GOT3 (cell line): ENCODE measurements at places on chromosomes 6 and 20.

- DNase-seq, result no peak
Measured at GRCh38 chr6:16474772-16475493, 236.5 kb downstream of the GMPR start.

- DNase-seq, result no peak
Measured at GRCh38 chr6:47700053-47700452, 1.7 kb downstream of the ADGRF4 start.

DNA sequence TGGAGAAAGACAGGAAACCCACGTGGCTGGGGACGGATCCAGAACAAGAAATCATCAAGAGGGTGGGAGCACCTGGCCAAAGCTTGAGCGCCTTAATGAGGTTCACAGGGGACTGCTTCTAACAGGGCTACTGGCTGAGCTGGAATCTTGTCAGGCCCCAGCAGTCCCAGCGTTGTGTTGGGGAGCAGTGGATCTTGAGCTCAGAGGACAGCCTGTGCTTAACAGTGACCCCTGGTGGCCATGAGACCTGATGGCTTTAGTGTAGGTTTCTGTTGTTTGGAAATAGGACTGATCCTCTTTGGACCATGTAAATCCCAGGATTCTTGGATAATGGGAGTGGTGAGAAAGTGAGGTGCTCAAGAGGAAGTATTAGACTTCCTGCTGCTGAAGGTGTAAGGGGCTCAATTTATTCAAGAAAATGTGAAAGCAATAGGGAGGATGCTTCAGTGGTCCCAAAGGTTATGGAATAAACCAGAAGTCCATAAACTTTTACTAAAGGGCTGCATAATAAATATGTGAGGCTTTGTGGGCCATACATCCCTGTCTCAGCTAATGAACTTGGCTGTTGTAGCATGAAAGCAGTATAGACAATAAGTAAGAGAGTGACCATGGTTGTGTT lies 216.2 kb downstream of the NFATC2 start:
- no peak for DNase-seq

DNA sequence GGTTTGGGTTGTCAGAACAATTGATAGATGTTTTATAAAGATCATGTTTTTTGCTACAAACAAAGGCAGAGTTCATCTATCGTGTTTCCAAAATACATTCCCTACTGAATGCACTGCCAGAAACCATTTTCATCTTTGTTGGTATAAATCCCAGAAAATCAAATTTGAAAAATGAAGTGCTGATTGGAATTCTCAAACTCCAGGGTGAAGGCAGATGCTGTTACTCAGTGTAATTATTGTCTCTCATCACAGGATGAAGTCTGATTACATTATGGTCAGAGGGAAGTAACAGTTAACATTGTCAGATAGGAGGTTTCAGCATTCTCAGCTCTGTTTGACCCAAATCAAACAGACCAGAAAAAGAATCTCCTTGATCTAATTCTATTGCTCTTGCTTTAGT lies 198.4 kb upstream of the KCNK16 start:
- DNase-seq, result no peak

DNA sequence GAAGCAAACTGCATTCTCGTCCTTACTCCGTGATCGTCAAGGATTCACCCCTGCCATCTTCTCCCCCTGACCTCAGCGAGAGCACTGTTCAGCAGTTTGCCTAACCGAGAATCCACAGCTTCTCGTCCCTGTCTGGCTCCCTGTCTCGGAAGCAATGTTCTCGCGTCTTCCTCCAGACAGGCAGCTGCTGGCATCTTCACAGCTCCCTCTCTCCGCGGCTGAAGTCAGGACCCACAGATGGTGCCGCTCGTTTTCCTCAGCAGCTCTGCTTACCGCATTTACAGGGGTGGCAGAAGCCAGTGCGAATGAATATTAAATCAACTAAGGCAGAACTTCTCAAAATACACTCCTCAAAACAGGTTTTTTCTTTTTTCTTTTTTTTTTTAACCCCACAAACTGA lies 18.9 kb upstream of the SLC22A2 start:
- no peak for DNase-seq

GRCh38 chr6:31767096-31767645 lies 4.7 kb downstream of the SAPCD1 start:
- DNase-seq, result no peak

DNA sequence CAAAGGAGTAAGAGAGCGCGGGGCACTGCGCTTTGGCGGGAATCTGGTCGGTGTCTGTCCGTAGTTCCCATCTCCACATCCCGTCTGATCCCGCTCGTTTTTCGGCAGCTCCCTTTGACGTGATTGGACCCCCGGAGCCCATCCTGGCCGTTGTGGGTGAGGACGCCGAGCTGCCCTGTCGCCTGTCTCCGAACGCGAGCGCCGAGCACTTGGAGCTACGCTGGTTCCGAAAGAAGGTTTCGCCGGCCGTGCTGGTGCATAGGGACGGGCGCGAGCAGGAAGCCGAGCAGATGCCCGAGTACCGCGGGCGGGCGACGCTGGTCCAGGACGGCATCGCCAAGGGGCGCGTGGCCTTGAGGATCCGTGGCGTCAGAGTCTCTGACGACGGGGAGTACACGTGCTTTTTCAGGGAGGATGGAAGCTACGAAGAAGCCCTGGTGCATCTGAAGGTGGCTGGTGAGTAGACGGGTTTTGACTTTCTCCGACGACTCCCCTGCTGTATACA lies 1.4 kb downstream of the BTN1A1 start:
- no peak for DNase-seq
